Amniotic stem cell (primary cell): ENCODE measurements at places on chromosomes 7 and 10.

- no peak for DNase-seq
Observed at GRCh38 chr10:105358911-105359310, 717.8 kb downstream of the SORCS3 start.

DNA sequence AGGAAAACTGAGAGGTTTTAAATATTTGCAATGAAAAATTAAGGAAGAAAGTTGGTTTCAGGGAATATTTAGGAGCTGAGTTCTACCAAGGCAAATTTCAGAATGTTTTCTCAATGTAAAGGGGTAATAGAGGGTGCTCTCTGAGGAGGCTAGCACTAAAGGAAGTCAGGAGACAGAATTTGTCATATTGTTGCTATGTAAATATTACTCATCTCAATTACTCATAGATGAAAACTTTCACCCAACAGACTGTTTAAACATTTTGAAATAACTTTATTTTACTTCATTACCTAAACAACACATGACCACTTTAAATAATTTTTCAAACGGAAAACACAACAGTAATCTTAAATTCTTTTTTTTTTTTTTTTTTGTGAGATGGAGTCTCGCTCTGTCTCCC, 274.8 kb upstream of the NRG3 start:
- no peak for DNase-seq

DNA sequence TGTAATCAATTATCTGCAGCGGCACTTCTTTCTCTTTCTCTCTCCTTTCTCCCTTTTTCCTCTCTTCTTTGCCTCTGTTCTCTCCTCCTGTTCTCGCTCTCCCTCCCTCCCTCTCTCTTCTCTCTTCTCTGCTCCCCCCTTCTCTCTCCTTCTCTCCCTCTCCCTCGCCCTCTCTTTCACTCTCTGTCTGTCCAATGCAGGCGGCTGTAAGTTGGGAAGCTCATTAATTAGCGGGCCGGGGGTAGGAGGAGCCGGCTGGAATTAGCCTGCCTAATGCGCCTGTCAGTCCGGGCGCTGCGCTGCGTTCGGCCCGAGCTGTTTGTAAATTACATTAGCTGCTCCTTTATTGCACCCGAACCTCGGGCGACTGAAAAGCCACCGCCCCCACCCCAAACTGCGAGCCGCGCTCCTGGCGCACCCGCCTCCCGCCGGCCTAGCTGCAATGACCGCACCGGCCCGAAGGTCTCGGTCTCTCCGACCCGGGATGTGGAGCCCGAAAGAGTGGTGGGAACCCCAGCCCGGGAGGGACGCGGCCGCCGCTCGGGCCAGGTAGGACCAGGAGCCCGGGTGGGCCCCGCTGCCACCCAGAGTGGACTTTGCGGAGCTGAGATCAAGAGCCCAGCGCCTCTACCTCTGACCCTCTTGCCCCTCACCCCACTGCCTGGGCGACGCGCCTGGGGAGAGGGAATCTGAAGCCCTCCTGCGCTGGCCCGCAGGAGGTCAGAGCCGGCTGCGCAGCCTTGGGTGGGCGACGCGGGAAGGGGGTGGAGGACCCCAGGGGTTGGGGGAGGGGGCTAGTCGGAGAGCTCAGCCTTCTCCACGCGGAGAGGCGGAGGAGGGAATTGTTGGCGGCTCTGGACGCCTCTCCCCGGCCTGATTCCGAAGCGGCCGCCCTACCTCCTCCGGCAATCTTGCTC, at the start of gene LBX1:
LBX1 (minus strand) TSS at position 198 of the 917 bp plus-strand sequence. CDS start 648 bp downstream, outside the sequence.
- DNase-seq, result no peak

DNA sequence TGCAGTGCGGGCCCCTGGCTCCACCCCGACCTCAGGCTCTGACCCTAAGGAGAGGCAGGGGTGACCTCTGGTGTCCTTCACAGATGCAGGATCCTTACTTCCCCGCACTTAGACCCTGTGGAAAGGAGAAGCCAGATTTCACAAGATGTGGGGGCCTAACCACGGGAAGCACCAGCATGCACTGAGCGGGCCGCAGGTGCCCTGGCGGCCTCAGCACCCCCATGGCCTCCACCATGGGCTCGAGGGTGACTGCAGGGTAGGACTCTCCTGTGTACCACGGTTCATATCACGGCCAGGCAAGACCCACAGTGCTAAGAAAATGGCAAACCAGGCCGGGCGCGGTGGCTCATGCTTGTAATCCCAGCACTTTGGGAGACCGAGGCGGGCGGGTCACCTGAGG, 410.0 kb upstream of the FOXK1 start:
- no peak for DNase-seq

DNA sequence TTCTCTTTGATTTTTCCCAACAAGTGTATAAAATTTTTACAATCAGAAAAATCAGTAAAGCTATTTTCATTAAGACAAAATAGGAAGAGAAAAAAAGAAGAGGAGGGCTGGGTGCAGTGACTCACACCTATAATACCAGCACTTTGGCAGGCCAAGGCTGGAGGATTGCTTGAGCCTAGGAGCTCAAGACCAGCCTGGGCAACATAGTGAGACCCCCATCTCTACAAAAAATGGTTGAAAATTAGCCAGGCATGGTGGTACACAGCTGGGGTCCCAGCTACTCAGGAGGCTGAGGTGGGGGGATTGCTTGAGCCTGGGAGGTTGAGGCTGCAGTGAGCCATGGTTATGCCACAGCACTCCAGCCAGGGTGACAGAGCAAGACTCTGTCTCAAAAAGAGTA, 172.3 kb downstream of the AKR1D1 start:
- no peak for DNase-seq

DNA sequence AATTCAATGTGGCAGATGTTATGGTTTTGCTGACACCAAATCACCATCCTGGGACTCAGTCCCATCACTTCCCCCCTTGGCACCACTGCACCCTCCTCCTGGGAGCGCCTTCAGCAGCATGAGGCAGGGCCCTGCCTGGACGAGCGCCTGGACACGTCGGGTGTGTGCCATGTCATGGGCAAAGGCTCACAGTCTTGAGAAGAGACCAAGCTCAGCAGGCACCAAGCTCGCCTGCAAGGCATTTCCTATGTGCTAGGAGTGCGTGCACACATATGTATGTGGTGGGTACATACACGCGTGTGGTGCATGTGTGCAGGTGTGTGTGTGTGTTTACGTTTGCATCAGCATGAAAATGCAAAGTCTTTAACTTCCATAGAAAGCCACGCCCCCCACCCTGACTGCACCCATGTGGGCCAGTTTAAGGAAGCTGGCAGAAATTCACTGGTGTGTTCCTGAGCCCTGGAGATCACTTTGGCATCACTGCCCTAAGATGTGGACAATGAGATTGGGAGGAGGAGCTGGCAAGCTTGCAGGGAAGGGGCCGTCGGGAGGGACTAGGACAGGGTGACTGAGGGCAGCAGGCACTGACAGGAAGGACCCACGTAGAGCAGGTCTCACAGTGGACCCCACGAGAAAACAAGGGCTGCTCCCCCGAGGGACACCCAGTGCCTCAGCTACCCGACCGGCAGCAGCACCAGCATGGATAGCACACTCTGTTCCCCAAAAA, 169.9 kb upstream of the PPP2R2D start:
- no peak for DNase-seq

DNA sequence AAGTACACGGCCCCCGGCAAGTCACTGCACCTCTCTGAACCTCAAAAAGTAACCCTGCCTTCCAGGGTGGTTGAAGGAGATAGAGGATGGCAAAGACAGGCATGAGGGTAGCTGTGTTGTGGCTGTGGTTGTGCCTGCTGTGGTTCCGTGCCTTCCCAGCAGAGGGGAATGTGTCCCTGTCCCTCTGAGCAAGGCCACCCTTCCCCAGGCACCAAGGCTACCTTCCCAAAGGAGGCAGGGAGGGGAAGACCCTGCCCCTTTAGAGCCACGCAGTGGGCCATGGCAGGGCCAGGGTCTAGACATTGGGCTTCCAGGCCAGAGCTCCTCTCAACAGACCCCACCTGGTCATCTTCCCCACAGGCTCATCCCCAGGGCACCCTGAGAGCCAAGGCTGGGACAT, 18.8 kb downstream of the CRHR2 start:
- DNase-seq, result no peak

DNA sequence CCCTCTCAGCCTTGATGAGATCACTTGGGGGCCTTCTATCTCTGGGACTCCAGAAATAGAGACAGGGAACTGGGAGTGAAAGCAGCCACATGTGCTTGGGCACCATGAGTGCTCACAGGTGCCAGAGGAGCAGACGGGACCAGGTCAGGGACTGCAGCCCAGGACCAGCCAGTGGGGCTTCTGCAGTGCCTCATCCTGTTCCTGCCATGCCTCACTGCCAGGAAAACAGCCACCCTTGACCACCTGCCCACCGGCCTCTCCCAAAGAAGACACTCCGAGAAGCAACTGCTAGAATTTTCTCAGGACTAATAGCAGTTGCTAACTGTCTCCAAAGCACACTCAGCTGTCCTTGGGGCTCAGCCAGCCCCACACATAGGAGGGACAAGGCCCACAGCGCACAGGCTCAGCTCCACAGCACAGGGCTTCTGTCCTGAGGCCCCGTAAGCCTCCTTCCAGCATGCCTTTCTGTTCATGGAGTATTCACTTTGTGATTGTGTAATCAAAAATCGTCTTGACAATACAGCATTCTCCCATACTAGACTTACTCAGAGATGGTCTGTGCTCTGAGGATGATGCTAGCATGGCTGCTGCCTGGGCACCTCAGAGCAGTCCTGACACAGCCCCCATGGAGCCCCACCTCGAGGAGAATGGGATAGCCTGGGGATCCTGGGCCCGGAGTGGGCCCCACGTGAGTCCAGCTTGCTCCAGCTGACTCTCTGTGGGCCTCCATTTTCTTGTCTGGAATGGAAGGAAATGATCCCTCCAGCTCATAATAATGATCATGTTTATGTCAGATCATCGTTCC, 115.7 kb upstream of the RET start:
- DNase-seq, result no peak

- no peak for DNase-seq
Observed at GRCh38 chr10:129491123-129491734, 24.2 kb downstream of the MGMT start.

DNA sequence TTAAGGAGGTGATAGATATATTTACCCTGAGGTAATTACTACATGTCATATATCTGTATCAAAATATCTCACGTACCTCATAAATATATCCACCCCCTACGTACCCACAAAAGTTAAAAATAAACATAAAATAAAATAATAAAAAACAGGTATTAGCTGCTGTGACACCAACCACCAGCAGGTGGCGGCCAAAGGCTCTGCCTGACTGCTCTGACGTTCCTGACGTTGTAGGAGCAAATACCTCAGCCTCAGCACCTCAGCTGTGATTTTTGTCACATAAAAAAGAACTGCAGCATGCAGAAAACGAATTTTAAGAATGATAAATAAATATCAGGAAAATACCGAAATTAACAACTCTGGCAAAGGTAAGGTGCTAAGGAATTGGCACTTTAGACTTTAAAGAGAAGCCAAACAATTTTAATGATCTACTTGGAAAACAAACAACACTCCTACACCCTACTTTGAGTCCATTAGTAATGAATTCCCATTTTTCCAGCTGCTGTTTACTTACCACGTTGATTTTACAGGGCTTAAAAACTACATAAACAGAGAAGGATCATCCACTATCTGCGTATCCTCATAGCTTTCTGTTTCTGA, 125.4 kb upstream of the TARP start:
- no peak for DNase-seq

DNA sequence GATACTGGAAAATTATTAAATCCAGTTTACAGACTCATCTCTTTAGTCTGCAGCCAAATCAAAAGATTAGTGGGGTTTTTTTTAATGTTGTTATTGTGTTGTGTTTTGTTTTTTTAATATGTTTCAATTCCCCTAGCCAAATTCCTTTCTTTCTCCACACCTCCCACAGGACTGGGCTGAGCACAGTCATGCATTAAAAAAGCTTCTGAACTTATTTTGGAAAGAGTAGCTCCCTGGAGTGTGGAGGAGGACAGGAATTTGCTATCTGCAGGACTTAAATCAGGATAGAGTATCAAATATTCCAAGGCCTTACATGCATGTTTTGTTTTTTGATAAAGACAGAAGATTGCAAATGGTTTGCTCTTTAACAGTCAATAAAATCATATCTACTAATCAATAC, 90.7 kb downstream of the GNAI1 start:
- DNase-seq, result no peak

- no peak for DNase-seq
Observed at GRCh38 chr10:75375838-75376237, 25.7 kb downstream of the ZNF503 start.

DNA sequence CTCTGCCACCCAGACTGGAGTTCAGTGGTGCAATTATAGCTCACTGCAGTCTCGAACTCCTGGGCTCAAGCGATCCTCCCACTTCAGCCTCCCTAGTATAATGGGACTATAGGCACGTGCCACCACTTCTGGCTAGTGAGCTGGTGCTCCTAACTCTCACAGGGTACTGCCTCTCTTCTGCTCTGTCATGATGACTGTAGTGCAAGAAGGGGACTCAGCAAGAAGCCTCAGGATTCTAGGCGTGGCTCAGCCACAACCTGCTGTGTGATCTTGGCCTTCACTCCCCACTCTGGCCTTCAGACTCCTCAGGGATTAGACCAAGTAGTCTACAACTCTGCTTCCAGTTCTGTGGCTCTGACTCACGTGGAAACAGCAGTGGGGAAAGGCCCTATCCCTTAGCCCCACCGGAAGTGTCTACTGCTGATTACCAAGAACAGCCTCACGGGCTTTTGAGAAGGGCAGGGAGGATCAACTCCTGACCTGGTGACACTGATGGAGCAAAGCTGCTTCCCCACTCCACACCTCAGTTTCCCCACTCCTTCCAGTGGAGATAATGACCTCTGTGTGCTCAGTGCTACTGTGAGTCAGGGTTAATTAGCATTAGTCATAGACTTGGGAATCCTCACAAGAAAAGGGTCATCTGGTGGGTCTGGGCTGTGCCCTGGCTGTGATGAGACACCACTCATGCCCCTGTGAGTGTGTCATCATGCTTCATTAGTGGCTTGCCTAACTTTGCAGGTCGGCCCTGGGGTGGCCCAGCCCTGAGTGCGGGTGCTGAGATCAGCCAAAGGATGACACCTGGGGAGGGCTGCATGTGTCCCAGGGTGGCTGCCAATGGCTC, 41.1 kb downstream of the ZC3HC1 start:
- DNase-seq, result peak; percentile 70

- DNase-seq, result peak; percentile 51
Observed at GRCh38 chr10:9302140-9302746, 1247.8 kb downstream of the GATA3 start.
